ENCODE measurements at places on chromosomes 1 and 21.

DNA sequence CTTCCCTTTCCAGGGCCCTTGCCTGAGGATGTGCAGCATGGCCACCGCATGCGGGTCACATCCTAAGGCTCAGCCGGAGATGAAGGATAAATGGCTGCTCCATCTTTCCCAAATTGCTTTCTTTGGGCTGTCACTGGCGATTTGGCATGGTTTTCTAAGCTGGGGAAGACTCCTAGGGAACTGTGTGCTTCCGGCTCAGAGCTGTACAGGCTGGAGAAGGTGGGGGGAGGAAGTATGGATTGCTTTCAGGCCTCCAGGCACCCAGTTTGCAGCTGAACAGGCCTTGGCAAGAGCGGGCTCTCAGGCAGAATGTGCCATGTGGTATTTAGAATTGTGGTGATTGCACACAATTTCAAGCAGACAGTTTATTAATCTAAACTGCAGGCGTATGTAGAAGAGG lies 48.9 kb downstream of the TMEM53 start:
- DNase-seq: no peak

GRCh38 chr1:109762821-109763645 lies 690 bp downstream of the EPS8L3 start:
- DNase-seq: no peak

DNA sequence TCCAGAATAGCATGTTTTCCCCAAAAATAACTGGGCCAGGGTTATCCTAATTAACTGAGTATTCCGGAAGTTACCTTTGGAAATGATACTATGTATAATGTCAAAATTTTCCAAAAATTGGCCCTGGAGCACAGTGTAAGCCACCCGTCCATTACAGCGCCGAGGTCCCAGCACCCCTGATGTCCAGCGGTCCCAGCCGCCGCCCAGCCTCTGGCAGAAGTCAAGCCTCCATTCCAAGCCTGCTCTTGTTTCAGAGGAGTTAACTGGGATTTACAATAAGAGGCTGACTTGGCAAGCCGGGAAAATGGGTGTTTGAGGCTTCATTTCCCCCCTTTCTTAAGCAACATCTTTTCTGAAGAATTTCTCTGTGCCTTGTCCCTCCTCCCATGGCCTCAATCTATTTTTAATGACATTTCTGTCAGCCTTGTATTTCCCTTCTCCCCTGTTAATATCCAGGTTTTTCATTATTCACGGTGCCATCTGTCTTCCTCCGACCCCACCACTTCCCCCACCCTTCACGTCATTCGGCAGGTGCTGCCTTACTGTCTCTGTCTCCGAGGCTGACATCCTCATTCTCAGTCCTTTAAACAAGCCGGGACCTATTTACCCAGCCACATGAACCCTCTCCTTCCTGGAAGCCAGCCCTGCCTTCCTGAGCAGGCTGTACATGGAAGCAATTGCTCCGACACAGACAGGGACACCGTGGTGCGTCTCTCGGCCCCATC lies 490.9 kb downstream of the NPHP4 start:
- no peak for DNase-seq

- no peak for DNase-seq
These were observed 3.2 kb downstream of the PLEKHO1 start for GRCh38 chr1:150152772-150153456.

DNA sequence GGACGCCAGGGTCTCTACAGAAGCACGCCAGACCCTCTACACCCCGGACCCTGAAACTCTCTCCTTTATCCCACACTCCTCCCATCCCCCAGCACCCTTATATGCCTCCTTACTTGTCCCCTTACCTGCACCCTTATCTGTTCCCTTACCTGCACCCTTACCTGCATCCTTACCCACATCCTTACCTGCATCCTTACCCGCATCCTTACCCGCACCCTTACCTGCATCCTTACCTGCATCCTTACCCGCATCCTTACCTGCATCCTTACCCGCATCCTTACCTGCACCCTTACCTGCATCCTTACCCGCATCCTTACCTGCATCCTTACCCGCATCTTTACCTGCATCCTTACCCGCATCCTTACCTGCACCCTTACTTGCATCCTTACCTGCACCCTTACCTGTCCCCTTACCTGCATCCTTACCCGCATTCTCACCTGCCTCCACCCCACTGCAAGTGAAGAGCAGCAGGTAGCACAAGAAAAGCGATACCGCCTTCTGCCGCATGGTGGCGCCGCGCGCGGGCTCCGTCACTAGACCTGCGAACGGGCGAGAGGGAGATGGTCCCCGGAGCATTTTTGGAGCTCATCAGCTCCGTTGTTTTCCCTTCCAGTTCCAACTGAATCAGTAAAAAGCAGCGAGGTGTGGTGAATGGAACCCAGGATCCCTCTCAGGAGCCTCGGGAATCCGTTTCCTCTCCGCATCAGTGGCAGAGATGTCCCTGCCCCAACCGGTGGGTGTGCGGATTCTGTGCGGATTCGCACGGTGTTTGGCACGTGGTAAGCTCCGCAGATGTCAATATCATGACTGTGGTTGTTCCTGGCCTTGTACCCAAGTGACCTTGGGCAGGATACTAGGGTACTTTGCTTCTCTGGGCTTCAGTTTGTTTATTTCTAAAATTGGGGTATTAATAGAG lies 2.9 kb downstream of the IFI6 start:
- DNase-seq: no peak
